ENCODE measurements at places on chromosomes 1 and 21.

GRCh38 chr1:15394258-15394690 is 15.4 kb upstream of the EFHD2 start:
- DNase-seq = no peak

GRCh38 chr1:35229587-35230360 is 36.8 kb upstream of the SFPQ start:
- DNase-seq = no peak

- DNase-seq = no peak
Observed at GRCh38 chr1:236920286-236920894, 83.9 kb downstream of the MT1HL1 start.

GRCh38 chr1:184315254-184315653 is 71.6 kb upstream of the C1orf21 start:
- no peak for DNase-seq

Measured in T-helper 22 cell (primary cell).